Trophoblast cell (in vitro differentiated cells and primary cell): ENCODE measurements at places on chromosomes 4 and X.
A peak's percentile ranks its signal among the peaks of the same experiment; 100 is the strongest.

GRCh38 chr4:16686195-16686594 lies 212.2 kb downstream of the LDB2 start:
- no peak for DNase-seq

DNA sequence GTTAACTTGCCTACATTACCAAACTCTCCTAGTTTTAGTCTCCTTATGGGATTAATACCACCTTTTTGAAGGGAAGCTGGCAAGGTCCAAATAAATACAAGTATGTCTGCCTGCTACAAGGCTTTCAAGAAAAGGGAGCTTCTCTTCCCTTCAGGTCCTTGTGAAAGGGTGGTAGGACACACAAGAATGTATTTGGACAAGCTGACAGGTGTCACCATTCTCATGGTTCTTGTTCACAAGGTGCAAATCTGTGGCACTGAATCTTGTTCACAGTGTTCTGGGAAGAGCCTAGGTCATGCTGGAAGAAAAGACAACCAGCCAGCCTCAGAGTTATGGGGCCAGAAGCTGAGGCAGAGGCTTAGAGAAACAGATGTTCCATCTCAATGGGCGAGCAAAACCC lies 41.9 kb downstream of the GPC3 start:
- DNase-seq, result no peak

- peak; percentile 74 for DNase-seq
Observed at GRCh38 chr4:53914313-53915016, 149.9 kb downstream of the CHIC2 start.

DNA sequence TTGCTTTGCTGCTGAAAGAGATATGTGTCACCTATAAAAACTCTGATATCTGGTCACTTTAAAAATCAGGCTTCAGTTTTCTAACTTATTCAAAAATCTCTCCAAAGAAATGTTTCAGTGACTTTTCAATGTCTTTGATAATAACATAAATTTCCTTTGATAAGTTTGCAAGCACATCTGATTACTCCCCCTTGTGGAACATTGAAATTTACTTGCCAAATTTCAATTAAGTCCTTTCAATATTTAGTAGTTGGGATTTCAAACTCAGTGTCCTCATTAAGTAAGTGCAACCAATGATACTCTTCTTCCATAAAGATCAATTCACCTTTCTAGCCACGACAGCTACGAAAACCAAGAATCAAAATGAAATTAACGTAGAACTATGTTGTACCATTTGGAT lies 151.3 kb upstream of the FAM47C start:
- DNase-seq, result peak; percentile 5
